NCI-H1930 (cell line): ENCODE measurements at places on chromosomes 11 and 22.

GRCh38 chr11:122861631-122862030 lies 20.9 kb upstream of the JHY start:
- no peak for DNase-seq

GRCh38 chr11:68976563-68976962 lies 4.2 kb downstream of the MRGPRD start:
- no peak for DNase-seq

- DNase-seq = no peak
Measured at GRCh38 chr22:46649141-46650077, 29.2 kb downstream of the GRAMD4 start.

DNA sequence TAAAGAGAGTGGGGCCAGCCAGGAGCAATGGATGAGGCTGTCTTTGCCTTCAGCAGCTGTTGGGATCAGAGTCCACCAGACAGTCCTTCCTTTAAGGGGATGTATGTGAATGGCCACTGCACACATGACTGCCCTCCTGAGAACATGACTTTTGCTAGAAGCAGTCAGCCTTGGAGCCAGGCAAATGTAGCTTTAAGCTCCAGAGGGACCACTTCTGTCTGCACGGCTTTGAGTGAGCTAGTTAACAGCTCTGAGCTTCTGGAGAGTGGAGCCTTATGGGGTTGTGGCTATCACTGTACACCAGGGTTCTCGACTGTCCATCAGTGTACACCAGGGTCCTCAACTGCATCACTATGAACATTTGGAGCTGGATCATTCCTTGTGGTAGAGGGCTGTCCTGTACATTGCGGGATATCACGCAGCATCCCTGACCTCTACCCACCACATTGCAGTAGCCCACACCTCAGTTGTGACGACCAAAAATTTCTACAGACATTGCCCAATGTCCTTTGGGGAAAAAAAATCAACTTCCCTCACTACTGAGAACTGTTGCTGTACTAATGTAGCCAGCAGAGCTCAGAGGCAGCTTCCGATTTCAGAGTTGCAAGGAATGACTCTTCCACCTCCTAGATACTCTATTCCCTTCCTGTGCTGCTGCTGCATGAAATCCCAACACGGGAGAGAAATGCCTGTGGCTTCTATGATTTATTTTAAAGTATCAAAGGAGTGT lies 169.4 kb downstream of the MYO18B start:
- DNase-seq = no peak

GRCh38 chr11:109433753-109434256 lies 11.8 kb downstream of the C11orf87 start:
- no peak for DNase-seq
